M059J (cell line): ENCODE measurements at places on chromosomes 7 and 10. TPM values are rescaled to one million over a fixed set of nuclear protein-coding genes. Genes with fewer than 3 reads are reported as not detected.

UCMA gene
- total RNA-seq = not detected in 2 replicates

TAS2R41 gene
- total RNA-seq = not detected in 2 replicates

CDH23 gene
- total RNA-seq = not detected in 2 replicates

FAM241B gene
- 1.9 and 2.8 TPM in 2 replicates for total RNA-seq

GIMAP6 gene
- 0.12 TPM in 1 of 2 replicates, not detected in the other for total RNA-seq

ABHD11 gene
- total RNA-seq = 29.0 and 32.2 TPM in 2 replicates

SHOC2 gene
- 23.2 and 24.6 TPM in 2 replicates for total RNA-seq

C10orf62 gene
- not detected in 2 replicates for total RNA-seq

NEUROD6 gene
- total RNA-seq = not detected in 2 replicates

MYL10 gene
- total RNA-seq = not detected in 2 replicates

- no peak for DNase-seq
Observed at GRCh38 chr10:91312382-91312733, 91.9 kb downstream of the PCGF5 start.

DNA sequence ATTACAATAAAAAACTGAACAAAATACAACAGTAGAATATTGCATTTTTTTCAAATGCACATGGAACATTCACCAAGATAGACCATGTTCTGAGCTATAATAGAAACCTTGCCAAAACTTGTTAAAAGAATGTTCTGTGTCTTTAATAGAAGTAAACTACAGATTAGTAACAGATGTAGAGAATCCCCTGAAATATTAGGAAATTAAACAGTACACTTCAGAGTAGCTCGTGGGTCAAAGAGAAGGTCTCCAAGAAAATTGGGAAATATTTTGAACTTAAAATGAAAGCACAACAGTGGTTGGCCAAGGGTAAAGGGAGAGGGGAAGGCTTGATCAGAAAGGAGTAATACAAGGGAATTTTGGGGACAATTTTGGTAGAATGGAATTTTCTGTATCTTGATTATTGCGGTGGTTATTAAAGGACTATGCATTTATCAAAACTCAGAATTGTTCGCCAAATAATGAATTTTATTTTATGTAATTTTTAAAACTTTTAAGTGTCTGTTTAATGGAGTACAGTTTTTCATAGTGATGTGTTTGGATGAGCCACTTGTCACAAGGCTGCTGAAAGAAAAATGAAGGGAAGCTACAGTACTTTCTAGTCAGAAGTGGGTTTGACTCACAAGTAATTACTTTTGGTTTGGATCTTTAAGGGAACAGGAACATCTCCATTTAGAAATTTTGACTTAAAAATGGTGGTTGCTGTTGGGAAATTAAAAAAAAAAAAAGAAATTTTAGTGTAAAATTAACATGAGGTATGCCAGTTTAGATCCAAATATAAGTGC lies 10.2 kb downstream of the PLEKHA8 start:
- no peak for DNase-seq

DNA sequence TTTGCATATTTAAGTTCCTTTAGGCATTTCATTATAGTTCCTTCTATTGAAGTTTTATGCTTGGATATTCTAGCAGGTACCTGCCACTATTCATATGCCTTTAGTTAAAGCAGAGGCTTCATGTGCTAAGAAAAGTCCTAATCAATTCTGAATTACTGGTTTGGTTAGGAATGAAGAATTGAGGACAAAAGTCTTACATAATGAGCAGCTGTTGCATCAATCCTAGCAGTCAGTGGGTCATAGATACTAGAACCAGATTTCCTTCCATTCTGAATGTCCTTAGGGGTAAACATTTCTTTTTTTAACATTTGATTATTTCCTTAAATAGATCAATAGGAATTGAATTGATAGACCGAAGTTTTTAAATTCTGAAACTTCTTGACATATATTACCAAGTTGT lies 59.2 kb downstream of the CDK13 start:
- DNase-seq = no peak

DNA sequence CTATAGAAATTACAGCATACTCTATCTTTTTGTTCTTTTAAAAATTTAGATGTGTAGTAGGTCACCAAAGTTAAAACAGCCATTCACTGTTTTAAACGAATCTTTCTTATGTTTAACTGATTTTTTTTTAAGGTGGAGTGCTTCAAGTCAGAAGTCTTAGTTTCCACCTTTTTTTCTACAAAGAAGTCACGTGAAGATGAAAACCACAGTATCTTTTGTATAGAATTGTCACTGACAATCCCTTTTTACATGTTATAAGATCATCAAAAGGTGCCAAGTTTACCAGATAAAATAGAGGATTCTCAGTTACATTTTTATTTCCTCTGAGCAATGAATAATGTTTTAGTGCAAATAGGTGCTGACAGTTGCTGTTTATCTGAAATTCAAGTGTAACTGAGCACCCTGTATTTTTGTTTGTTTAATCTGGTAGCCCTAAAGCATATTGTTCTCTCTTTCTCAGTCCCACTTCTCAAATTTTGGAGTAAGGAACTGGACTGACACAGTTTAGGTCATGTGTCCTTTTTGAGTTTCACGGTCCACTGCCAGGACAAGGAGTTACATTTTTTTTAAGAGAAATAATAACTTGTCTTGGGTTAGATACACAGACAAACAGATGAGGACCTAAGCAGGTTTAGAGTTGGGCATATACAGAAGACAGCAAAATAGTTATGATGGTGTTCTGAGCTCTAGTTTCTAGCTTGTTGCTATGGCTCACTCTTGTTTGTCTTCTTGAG lies 233.2 kb upstream of the MBL2 start:
- DNase-seq = no peak

- no peak for DNase-seq
Observed at GRCh38 chr10:11601670-11602069, 9.8 kb downstream of the USP6NL start.

DNA sequence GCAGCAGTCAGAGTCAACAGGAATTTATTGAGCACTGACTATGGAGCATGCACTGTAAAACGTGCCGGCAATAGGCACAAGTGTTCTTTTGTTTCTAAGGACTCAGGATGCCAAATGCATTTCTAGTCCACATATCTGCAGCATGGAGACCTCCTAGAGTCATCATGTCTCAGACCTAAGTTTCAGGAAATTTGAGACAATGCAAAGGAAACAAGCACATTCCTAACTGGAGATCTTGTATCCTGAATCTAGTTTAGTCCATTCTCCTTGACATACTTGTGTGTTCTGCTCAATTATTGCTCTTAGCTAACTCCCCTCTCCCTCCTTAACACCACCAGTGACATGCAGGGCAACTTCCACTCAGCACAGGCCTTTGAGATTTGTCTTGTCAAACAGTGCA lies 173.2 kb downstream of the ZNF438 start:
- no peak for DNase-seq

DNA sequence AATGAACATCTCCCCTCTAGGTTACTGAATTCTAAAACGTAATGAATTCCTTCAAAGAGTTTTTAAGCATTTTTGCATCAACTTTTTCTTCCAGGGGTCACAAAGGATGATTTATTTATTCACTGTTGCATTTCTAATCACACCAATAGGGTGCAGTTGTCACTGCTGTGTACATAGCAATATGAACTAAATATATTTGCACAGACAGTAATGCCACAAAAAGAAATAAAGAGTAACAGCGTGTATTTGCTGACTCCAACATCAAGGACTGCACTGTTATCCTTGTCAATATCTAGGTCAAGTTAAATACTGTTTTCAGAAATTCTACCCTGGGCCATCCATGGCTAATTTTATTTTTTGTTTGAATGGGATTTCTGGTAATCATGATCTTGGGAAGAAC lies 138.0 kb downstream of the FRMD4A start:
- no peak for DNase-seq

- DNase-seq = peak; percentile 31
Observed at GRCh38 chr7:66557214-66558200, 71.2 kb upstream of the KCTD7 start.

DNA sequence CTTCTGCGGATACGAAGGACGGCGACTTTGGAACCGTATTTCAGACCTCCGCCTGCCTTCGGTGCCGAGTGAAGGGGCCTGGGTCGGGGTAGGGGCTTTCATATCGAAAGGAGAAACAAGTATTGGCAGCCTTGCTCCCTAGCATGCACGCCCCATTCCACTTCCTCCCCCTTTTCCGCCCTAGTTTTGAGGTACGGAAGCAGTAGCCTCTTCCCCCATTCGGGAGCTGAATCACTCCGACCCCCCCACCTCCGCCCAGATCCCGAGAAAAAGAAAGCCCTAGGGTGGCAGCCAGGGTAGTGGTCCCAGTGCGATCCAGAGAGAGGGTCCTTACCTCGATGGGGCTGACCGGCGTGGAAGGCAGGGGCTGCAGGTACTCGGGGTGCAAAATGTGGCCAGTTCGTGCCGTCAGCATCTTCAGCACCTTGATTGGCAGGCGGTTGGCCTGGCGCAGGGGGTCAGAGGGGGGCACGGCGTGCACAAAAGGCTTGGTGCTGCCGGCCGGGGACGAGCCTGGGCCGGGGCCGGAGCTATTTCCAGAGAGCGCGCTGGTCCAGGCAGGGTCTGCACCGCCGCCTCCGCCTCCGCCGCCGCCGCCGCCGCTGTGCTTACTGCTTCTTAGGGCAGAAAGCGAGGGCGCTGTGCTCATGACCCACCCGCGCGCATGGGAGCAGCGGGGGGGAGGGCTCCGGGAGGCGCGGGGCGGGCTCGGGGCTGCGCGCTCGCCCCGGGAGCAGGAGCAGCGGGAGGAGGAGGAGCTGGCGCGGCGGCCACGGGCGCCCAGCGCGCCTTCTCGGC lies 594 bp downstream of the ZNF503 start:
- DNase-seq = peak; percentile 60

GRCh38 chr7:47885309-47885986 lies 62.8 kb downstream of the PKD1L1 start:
- DNase-seq = no peak

DNA sequence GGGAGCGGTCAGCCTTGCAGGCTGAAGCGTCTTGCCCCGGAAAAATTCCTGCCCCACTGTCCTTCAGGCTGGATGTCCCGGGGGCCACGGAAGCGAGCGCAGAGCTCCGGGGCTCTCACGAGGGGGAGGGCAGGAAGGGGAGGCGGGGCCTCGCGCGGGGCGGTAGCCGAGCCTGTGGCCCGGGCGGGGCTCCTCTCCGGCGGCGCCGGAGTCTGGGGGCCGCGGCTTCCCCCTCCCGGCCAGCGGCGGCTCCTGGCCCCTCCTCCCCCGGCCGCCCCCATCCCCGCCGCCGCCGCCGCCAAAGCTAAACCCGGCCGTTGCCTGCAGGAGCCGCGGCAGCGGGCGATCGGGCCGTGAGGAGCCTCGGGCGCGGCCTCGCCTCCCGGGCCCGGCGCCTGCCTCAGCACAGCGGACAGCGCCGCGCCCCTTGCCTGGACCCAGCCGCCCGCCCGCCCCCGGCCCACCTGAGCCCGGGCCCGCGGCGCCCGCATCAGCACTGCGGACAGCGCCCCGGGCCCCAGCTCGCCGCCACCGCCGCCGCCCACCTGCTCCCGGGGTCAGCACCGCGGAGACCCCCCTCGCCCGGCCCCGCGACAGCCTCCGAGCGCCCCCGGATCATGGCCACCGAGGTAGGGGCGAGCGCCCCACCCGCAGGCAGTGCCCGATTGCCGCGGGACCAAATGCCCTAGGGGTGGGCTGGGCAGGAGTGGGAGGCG lies at the start of gene GOLGA7B:
Gene GOLGA7B, plus strand, starts transcription at position 157 of the 716 bp plus-strand sequence. Its CDS starts 461 bp downstream, at position 618.
- DNase-seq = peak; percentile 22

GRCh38 chr7:38753347-38753746 lies 122.2 kb upstream of the AMPH start:
- DNase-seq = no peak

- DNase-seq = no peak
Observed at GRCh38 chr7:14144538-14144937, 155.1 kb upstream of the ETV1 start.

- peak; percentile 37 for DNase-seq
Observed at GRCh38 chr7:39459636-39460035, 106.6 kb upstream of the YAE1 start.

DNA sequence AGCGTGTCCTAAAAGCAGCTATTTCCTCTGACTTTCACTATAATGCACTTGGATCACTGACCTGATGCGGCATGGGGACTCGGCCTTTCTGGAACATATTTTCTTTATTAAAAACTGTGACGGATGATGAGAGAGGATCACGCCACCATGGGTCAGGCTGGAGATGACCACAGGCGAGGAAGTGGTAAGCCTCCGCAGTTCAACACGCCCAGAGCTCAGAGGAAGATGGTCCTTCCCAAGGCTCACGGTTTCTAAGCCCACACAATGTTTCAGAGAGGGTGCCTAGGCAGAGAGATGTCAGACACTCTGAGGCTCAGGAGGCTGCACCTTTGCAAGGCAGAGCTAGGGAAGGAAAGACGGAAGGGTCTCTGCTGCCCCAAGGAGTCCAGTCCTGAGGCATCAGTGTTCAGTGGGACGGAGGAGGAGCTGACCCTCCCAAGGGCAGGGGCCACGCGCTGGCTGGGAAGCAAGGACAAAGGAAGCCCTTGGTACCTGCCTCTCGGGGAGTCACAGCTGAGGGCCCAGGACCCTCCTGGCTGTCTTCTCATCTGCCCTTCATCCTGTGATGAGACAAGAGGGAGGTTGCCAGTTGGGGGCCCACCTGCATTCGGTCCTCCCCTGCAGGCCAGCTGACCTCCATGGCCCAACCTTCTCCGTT lies 9.5 kb downstream of the CHST15 start:
- no peak for DNase-seq

- DNase-seq = peak; percentile 86
Observed at GRCh38 chr7:6392712-6393666, 54.8 kb downstream of the DAGLB start.

GRCh38 chr7:159032753-159033472 lies 111.8 kb downstream of the VIPR2 start:
- no peak for DNase-seq

- no peak for DNase-seq
Observed at GRCh38 chr7:85014936-85015660, 171.8 kb downstream of the SEMA3D start.

GRCh38 chr10:120803972-120804371 lies 47.2 kb upstream of the WDR11 start:
- DNase-seq = no peak

DNA sequence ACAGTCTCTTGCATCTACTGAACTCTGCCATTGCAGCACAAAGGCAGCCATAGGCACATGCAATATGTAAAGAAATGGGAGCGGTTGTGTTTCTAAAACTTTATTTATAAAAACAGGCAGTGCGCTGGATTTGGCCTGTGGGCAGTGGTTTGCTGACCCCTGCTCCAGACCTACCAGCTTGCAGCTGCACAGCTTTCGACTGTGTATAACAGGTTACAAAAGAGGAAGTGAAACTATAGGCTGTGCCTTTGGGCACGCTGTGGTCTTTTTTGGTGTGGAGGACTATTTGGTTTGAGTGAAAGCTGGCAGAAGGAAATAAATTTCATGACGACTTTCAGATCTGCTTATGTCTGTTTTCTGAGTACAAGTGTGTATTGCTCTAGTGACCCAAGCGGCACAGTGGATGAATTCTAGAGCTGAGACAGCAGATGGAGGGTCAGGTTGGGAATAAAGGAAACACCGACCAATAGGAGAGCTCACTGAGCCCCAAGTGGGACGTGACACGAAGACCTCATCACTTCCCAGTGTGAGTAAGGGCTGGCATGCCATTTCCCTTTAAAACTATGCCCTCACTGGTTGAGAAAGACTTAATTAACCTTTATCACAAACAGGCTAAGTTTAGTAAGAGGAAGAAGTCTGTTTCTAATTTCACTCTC lies 152.7 kb downstream of the ANK3 start:
- DNase-seq = peak; percentile 68
